HFFc6 (cell line): ENCODE measurements at places on chromosomes 1 and 21. TPM values are rescaled to one million over a fixed set of nuclear protein-coding genes. Genes with fewer than 3 reads are reported as not detected.
A peak's percentile ranks its signal among the peaks of the same experiment; 100 is the strongest.

- peak; percentile 65 for DNase-seq
Observed at GRCh38 chr1:110150330-110151174, at the start of gene SLC6A17. Gene SLC6A17 (plus strand): TSS chr1:110150494. CDS start chr1:110166930, 16,436 bp downstream.

Gene PARK7
- 375 and 398 TPM in 2 replicates for total RNA-seq

DNA sequence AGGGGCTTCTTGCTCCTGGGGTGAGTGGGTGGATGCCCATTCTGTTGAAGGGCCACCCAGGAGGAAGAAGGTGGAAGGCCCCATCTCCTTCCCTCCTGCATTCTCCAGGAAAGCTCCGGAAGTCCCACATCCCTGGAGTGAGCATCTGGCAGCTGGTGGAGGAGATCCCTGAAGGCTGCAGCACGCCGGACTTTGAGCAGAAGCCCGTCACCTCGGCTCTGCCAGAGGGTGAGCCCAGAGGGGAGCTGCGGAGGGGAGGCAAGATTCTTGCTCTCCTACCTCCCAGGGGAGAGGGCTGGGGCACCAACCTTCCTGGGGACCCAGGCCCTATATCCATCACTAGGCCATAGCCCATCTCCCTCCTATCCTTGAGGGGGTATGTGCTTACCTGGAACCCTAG is 3.4 kb downstream of the IGFN1 start:
- no peak for DNase-seq

GRCh38 chr1:234956821-234957329 is 171.8 kb downstream of the TOMM20 start:
- DNase-seq: no peak

Gene RHOC
- total RNA-seq: 609 to 612 TPM (median 610 TPM) in 3 replicates

- no peak for DNase-seq
Observed at GRCh38 chr1:32900956-32901822, at the start of gene TMEM54. Gene TMEM54 (minus strand): TSS chr1:32901389. CDS start chr1:32901238, 151 bp downstream.

DNA sequence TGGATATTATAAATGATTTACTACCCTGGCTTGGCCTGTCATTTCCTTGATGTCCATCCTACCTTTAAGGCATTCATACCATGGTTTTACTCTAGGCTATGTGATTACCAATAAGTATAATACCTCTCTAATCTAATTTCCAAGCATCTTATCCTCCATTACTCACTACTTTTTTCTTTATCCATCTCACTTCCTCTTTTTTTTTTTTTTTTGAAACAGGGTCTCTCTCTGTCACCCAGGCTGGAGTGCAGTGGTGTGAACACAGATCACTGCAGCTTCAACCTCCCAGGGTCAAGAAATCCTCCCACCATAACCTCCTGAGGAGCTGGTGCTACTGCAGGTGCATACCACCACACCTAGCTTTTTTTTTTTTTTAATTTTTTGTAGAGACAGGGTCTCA is 39.9 kb downstream of the INKA2 start:
- DNase-seq: no peak

- DNase-seq: peak; percentile 36
Observed at GRCh38 chr1:156468693-156469345, 31.8 kb downstream of the MEF2D start.

- no peak for DNase-seq
Observed at GRCh38 chr1:184947497-184948256, 26.6 kb downstream of the NIBAN1 start.

Gene CD1B
- total RNA-seq: not detected in 3 replicates

- no peak for DNase-seq
Observed at GRCh38 chr1:1086911-1087341, 12.8 kb upstream of the RNF223 start.

DNA sequence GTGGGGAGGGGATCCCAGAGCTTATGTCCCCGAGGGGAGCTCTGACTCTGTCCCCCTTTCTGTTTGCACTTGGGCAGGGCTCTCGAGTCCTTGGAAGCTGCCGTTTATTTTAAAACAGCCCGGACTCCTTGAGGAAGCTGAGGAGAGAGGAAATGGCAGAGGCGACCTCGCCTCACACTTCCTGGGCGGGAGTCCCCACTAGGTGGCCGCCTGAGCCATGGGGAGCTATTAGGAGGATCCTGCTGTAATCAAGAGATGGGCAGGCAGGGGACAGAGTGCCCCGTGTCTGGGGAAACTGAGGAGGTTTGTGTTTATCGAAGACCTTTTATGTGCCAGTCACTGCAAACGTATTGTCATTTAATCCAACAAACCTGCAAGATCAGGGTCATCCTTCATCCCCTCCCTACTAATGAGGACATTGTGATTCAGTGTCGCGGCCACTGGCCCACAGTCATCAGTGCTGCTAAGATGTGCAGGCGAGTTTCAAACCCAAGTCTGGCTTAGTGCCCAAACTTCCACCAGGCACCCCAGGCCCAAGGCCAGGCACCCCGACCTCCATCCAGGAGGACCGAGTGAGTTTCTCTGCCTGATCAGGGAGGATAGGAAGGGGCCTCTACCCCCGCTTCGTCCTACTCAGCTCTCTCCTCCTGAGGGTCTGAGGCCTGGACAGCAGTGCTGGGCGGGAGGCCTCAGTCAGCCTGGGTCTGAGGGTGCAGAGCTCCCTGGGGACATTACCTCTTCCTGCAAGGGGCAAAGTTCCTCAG is 316.9 kb upstream of the VAMP3 start:
- DNase-seq: peak; percentile 16

Gene PLA2G4A
- total RNA-seq: 0.38 to 1.1 TPM (median 0.91 TPM) in 3 replicates

GRCh38 chr1:205285381-205286101 is 36.0 kb downstream of the NUAK2 start:
- DNase-seq: no peak

DNA sequence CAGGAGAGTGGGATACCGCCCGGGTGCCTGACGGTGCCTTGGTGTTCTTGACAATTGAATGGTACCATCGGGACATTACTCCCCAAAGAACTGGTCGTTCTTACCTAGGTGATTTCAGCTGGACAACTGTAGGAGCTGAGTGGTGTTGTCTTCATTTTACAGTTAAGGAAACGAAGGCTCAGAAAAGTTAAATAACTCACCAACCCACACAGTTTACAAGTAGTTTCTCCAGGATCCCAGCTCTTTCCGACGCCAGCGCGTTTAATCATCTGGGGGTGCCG is 1.6 kb downstream of the PIK3CD start:
- no peak for DNase-seq

DNA sequence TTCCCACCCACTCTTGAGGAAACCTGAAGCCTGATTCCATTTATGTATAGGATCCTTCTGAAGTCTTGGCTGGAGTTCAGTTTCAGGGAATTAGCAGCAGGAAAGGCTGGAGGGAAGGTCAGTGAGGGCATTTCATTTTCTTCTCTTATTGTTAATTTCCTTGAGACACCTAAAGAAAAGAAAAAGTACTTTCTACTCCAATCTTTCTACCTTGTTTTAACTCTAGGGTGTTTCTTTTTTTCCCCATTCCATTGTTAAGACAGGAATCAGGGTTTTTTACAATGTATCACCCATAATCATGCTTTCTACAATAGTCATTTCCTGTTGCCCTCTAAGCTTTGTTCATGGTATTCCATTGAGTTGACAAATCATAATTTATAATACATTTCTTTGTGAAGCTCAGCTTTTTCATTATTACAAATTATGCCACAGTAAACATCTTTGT is 27.4 kb downstream of the SNRPE start:
- DNase-seq: peak; percentile 63

- no peak for DNase-seq
Observed at GRCh38 chr1:155650231-155650757, 38.3 kb downstream of the YY1AP1 start.

DNA sequence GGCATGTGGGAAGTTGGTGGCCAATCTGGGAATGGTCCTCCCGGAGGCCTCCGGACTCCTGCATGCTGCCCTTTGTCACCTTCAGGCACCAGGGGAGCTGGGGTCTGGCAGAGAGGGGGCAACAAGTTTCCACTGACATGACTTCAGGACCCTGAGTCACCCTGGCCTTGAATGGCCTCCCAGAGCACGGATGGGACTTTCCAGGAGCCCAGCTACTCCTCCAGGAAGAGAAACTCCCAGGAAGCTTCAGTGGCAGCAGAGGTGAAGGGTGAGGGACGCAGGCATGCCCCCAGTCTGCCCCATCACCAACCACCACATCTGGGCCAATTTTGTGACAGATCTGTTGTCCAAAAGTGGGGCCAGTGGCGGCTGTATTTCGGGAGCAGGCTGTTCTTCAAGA is 55.9 kb upstream of the WASF2 start:
- no peak for DNase-seq

GRCh38 chr1:186244825-186245224 is 130.2 kb downstream of the TPR start:
- no peak for DNase-seq

Gene AJAP1
- total RNA-seq: not detected in 3 replicates

- peak; percentile 2 for DNase-seq
Observed at GRCh38 chr1:175169286-175170018, 23.1 kb downstream of the KIAA0040 start.

Gene LAMTOR5
- 164 to 183 TPM (median 171 TPM) in 3 replicates for total RNA-seq

Gene CD244
- not detected in 3 replicates for total RNA-seq

GRCh38 chr1:179369751-179370341 is 4.1 kb downstream of the AXDND1 start:
- peak; percentile 73 for DNase-seq

GRCh38 chr1:230113593-230114236 is 46.7 kb downstream of the GALNT2 start:
- DNase-seq: peak; percentile 78

DNA sequence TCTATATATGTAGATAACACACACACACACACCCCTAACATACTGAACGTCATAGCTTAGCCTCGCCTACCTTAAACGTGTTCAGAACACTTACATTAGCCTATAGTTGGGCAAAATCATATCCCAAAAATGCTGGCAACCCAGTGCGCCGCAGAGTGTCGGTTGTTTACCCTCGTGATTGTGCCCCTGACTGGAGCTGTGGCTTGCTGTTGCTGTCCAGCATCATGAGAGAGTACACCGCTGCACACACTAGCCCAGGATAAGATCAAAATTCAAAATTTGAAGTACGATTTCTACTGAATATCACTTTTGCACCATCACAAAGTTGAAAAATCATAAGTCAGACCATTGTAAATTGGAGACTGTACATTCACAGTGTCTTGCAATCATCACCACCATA is 73.1 kb upstream of the COG2 start:
- DNase-seq: no peak

Gene NPHS2
- not detected in 3 replicates for total RNA-seq

DNA sequence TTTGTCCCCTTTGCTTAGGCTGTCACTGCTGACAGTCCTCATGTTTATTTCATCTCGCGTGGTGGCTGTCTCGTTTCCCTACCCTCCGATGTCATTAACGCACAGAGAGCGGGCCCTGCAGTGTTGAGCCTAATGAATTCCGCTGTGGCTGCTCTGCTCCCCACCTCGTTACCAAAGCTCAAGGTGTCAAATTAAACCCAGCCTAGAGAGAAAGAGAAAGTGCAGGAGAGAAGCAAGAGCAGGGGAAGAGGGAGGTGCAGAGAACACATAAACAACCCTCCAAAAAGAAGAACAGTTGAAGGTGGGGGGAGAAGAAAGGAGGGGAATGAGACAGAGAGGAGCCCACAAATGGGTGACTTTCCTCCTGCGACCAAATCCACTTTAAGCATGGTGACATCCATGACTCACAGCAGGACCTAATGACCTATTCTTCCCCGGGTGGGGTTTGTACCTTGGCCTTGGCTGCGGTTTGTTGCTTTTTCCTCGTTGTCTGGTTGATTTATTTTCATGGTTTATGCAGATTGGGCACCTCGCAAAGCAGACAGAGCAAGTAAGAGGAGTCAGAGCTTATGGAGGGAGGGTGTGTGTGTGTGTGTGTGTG is 92.5 kb downstream of the PBX1 start:
- DNase-seq: no peak

Gene MCOLN2
- total RNA-seq: 1.3 to 2.6 TPM (median 1.4 TPM) in 3 replicates

GRCh38 chr21:45164838-45165237 is 90.5 kb downstream of the ADARB1 start:
- DNase-seq: no peak

DNA sequence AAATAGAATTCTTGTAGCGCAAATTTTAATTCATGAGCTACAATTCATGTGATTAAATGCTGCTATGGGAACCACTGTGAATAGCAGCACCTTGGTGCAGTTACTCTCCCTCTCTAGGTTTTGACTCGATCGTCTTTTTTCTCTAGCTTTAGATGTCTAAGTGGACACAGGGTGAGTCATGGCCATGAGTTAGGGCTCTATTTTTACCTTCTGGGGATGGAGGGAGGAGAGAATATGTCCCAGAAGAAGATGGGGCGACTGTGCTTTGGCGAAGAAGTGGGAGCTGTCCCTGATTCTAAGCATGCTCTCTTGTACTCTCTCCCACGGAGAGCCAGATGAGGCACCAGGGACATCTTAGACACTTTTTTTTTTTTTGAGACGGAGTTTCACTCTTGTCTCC is 1.6 kb upstream of the OR2B11 start:
- no peak for DNase-seq

Gene EFNA3
- 0.43 to 1.1 TPM (median 1.0 TPM) in 3 replicates for total RNA-seq

DNA sequence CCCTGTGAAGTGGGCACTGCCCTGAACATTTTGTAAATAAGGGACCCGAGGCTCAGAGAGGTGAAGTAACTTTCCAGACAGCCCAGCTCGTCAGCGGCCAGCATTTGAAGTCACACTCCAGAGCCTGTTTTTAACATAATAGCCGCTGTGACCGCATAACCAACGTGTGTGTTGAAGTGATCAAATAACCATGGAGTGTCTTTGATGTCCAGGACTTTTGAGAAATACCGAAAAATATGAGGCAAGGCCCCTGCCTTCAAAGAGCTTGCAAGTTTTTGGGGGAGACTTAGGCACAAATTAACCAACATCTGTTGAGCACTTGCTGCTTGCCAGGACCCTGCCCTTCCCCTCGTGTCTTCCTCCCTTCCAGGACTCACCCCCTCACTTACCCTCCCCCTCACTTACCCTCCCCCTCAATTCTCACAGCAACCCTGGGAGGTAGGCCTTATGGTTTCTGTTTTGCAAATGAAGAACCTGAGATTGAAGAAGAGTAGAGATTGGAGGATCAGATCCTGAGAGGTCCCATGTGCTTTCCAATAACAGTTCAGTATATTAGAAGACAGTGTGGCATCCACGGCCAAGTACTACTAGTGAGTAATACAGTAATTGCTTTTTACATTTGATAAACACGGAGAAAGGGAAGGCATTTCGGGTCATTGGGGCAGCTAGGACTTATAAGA is 1.3 kb upstream of the SLC16A1 start:
- peak; percentile 94 for DNase-seq

DNA sequence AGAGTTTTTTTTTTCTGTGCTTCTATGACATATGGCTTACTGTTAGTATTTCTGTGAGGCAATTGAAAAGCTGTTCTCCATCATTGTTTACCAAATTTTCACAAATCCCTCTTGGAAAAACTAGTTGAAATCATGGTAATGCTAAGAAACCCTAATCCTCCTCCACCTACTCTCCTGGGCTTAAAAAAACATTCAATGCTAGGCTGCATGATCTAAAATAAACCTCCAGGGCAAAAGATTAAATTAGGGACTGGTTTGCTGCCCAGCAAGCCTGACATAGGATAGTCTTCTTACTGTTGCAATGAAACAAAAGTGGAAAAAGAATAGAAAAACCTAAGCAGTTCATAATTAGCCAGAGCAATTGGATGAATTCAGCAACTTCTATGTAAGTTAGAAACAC is 16.1 kb downstream of the C1orf52 start:
- no peak for DNase-seq

Gene HSF2BP
- 0.75 to 1.3 TPM (median 0.85 TPM) in 3 replicates for total RNA-seq
